ENCODE measurements at places on chromosomes 16 and 17.
A peak's percentile ranks its signal among the peaks of the same experiment; 100 is the strongest.

GRCh38 chr17:21250854-21251253 is 2.4 kb downstream of the NATD1 start:
- no peak for DNase-seq

DNA sequence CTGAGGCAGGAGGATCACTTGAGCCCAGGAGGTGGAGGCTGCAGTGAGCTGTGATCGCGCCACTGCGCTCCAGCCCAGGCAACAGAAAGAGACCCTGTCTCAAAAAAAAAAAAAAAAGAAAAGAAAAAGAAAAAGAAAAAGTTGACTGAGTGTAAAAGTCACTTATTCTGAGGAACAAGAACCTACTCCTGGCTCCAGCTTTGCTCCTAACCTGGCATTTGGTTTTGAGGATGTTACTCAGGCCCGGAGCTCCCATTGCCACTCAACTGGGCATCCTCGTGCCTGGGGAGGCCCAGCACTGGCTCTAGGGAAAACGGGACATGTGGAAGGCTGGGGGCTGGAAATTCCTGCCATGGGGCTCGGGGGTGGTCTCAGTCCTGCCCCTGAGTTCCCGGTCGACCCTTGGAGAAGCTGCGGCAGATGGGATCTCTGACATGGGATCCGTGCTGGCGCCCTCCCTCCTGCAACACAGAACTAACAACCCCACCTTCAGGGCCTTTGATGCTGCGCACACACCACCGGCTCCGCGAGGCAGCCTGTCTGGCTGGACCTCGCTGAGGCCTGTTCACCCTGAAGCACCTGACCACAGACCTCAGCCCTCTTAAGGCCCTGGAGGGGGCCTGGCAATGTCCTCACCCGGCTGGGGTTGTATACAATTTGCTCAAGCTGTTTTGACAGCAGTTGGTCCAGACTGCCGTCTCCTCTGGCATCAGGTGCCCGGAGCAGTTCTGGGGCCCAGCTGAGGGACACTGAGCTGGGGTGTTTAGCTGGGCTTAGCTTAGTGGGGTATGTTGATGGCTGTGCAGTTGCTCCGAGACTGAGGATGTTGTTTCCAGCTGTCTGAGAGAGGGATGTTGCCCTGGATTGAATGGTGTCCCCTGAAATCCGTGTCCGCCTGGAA is 12.3 kb downstream of the CD7 start:
- no peak for DNase-seq

GRCh38 chr16:8848231-8848938 is 20.4 kb downstream of the CARHSP1 start:
- no peak for DNase-seq

DNA sequence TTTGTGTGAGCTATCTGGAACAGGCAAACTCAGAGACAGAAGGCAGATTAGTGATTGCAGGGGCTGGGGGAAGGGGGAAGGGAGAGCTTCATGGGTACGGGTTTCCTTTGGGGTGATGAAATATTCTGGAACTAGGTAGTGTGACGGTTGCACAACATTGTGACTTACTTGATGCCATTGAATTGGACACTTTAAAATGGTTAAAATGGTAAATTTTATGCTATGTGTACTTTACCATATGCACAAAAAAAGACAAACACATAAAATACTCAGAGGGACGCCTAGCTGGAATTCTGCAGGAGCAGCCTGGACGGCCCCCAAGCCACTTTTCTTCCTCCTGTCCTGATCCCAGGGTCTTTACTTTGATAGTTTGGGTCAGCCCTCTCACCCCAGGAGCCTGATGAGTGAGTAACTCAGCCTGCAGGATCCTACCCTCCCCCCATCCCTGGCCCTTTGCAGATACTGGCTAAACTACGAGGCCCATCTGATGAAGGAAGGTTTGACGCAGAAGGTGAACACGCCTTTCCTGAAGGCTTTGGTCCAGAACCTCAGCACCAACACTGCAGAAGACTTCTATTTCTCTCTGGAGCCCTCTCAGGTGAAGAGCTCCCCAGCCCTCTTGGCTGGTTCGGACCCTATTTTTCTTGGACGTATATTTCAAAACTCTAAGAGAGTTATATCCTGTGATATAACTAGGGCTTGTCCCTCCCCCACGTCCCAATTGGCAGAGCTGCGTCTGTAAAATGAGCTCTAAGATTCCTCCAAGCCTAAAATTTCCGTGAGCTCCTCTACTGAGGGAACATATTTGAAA is 7.8 kb downstream of the ADGRG3 start:
- DNase-seq, result no peak

DNA sequence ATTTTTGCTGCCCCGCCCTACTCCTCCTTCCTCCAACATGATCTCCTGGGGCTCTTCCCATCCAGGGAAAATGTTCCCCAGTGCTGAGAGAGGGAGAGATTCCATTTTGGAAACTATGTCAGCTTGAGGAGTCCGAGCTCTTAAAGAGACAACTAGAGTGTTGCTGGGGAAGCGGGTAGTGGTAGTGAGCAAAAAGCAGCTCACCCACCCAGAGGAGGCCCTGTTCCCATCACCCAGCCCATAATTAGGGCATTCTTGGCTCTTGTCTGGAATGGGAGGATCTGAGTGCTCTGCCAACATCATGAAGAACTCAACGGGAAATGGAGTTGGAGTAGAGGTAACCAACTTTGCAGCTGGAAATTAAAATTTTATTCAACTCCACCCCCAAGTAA is 9.1 kb upstream of the MSL1 start:
- DNase-seq, result no peak

- DNase-seq, result peak; percentile 49
Observed at GRCh38 chr17:10875430-10875851, 37.6 kb upstream of the PIRT start.

GRCh38 chr17:32335046-32335445 is 6.9 kb downstream of the C17orf75 start:
- no peak for DNase-seq

GRCh38 chr16:76201385-76201784 is 75.8 kb upstream of the CNTNAP4 start:
- DNase-seq, result no peak

GRCh38 chr17:33904476-33904875 is 350.6 kb upstream of the CCL2 start:
- DNase-seq, result no peak

GRCh38 chr17:57545731-57546342 is 199.3 kb downstream of the CCDC182 start:
- no peak for DNase-seq

GRCh38 chr16:84047626-84048025 is 5.0 kb upstream of the SLC38A8 start:
- DNase-seq, result no peak

DNA sequence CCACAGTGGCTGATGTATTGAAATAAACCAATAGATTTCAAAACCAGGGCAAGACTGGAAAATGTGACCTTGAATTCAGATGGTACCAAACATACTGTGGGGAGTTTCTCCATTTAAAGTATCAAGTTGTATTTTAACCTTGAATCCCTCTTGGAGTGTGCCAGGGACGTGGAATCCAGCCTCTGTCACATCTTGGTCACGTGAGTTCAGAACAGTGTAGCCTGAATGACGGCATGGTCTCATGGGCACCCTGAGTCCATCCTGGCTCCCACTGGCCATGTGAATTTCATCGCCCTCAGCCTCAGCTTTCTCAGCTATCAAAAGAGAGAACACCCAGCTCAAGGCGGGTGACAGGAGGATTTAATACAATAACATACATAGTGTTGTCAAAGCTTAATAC is 6.8 kb downstream of the ZNF771 start:
- no peak for DNase-seq

DNA sequence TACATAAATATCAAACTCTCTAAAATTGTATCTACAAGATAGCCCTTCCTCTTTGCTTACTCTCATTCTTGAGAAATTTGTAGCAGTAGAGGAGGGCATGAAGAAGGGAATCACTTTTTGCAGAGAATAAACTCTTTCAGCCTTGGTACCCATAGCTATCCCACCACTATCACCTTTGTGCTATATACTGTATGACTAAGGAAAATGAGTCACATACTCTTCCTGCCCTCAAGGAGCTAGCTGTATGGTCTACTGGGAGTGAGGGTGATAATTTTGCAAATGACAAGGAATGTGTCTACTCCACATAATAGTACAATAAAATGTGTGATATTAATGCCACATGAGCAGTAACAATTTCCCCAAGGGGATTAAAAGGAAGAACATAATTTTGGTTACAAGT is 184.6 kb upstream of the WSB1 start:
- DNase-seq, result no peak

GRCh38 chr16:1278477-1278876 is 22.6 kb downstream of the TPSD1 start:
- no peak for DNase-seq

GRCh38 chr17:31400481-31400950 is 9.0 kb downstream of the RAB11FIP4 start:
- no peak for DNase-seq

GRCh38 chr16:84810518-84811273 is 9.1 kb upstream of the CRISPLD2 start:
- no peak for DNase-seq

- DNase-seq, result no peak
Observed at GRCh38 chr17:78954684-78955083, 25.0 kb downstream of the LGALS3BP start.

DNA sequence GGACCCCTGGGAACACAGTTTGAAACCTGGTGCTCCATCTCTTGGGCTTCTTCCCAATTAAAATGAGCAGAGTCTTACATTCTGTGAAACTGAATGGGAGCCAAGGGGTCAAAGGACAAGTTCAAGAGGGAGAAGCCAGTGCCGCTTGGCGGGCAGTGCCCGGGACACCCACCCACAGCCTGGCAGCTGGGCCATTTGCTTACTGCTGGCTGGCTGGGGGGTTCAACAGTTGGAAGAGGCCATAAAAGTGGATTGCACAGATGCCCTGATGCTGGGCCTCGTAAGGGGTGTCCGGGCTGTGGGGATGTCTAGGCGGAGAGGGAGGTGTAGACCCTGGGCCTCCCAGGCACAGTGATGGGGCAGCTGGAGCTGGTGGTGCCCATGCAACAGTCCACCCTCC is 52.1 kb downstream of the CMIP start:
- no peak for DNase-seq

GRCh38 chr17:70128727-70129238 is 40.5 kb upstream of the KCNJ2 start:
- DNase-seq, result no peak

- no peak for DNase-seq
Observed at GRCh38 chr16:13029786-13030185, 128.4 kb downstream of the SHISA9 start.

DNA sequence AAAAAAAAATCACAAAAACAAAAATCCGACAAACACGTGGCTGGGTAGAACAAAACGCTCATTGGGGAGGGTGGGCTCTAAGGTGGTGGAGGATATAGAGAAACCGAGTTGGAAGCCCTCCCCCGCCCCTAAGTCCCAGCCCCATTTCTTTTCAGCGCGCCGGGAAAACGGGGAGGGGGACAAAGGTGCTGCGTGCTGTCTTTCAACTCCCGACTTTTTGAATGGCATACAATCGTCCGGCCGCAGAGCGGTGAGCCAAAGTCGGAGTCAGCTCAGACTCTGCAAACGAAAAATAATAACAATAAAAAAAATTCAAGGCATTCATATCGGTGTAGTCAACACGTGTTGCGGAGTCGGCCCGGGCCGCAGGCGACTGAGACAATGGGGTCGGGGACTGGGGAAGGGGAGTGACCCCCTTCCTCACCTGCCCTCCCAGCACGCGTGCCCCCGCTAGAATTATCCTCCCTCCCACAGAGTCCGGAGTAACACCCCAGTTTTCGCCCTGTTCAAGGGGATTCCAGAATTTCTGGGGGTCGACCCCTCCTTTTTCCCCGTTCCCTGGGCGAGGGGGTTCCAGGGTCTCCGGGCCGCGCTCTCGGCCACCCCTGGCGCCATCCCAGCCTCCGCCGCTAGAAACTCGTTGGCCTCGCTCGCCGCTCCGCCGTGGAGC is 1.7 kb upstream of the IGF2BP1 start:
- no peak for DNase-seq

DNA sequence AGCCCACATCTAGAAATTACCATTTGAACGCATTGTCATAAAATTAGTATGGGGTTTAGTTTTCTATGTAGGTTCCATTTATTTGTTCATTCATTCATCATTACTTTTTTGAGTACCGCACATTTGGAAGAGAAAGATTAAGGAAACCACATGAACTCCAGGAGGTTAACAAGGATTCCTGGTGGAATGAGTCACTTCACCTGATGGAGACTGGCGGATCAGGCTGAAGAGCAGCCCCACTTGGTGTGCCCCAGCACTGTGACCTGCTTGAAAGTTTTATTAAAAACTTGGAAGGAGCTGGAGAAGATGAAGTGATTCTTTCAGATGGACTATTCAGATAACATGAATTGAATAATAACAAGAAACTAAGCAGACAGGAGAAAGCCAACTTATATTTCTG is 293.6 kb upstream of the CDH11 start:
- DNase-seq, result no peak

DNA sequence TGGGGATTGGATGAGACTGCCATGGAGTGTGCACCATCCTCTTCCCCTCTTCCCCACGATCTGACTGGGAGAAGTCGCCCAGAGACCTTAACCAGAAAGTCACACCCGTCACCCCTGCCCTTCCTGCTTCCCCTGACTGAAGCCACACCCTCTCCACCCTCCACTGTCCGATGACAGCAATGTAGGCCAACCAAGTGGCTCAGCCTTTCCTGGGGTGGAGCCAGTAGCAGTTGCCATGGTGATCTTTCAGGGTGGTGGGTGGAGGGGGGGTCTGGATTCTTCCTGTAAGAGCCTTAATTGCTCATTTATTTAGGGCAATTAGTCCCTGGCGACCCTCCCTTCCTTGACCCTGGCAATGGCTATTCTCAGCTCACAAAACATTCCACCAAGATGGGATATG is 37.5 kb upstream of the PHB1 start:
- DNase-seq, result no peak

Measured in stimulated activated effector memory CD8-positive, alpha-beta T cell treated with anti-CD3 and anti-CD28 coated beads, Interleukin-12 subunit alpha, Interleukin-12 subunit beta, amount 100 ng/mL, for 72 hours (primary cell).